Hematopoietic multipotent progenitor cell treated with erythropoietin and hydrocortisone succinate and interleukin-3 and kit ligand, for 15 days (in vitro differentiated cells): ENCODE measurements at places on chromosomes 2 and 18.

- DNase-seq: no peak
Observed at GRCh38 chr18:5995626-5996025, 100.3 kb upstream of the TMEM200C start.

DNA sequence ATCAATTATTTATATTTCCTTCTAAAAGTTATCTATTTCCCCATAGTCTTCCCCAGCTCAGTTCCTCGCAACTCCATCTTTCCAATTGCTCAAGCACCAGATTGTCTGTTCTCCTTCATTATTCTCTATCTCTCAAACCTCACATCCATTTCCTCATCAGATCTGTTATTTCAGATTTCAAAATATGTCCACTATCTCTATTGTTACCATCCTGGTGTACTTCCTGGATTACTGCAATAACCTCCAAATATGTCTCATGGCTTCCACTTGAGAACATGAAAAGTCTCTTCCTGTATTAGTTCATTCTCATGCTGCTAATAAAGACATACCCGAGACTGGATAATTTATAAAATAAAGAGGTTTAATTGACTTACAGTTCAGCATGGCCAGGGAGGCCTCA lies 641.7 kb upstream of the ZEB2 start:
- DNase-seq: no peak

DNA sequence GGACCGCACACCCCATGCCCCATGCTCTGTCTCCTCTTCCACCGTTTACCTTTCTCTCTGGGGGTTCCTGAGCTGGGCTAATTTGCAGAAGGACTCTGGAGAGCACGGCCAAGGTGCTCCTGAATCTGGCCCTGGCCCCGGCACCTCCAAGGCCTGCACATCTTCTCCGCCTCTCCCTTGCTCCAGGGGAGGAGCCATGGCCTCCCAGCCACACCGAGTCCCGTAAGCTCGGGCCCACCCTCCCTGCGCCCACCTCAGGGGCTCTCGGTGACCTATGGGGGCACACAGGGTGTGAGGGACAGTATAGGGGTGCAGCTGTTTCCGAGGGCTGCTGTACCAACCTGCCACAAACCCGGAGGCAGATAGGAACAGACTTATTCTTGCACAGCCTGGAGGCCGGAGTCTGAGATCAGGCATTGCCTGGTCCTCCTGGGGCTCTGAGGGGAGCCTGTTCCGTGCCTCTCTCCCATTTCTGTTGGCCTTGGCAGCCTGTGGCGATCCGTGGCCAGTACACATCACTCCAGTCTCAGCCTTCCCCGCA lies 127.3 kb upstream of the GPC1 start:
- no peak for DNase-seq

- DNase-seq: no peak
Observed at GRCh38 chr2:235300368-235301201, 193.3 kb upstream of the AGAP1 start.

- DNase-seq: no peak
Observed at GRCh38 chr2:78896536-78896935, 129.0 kb upstream of the REG3G start.

DNA sequence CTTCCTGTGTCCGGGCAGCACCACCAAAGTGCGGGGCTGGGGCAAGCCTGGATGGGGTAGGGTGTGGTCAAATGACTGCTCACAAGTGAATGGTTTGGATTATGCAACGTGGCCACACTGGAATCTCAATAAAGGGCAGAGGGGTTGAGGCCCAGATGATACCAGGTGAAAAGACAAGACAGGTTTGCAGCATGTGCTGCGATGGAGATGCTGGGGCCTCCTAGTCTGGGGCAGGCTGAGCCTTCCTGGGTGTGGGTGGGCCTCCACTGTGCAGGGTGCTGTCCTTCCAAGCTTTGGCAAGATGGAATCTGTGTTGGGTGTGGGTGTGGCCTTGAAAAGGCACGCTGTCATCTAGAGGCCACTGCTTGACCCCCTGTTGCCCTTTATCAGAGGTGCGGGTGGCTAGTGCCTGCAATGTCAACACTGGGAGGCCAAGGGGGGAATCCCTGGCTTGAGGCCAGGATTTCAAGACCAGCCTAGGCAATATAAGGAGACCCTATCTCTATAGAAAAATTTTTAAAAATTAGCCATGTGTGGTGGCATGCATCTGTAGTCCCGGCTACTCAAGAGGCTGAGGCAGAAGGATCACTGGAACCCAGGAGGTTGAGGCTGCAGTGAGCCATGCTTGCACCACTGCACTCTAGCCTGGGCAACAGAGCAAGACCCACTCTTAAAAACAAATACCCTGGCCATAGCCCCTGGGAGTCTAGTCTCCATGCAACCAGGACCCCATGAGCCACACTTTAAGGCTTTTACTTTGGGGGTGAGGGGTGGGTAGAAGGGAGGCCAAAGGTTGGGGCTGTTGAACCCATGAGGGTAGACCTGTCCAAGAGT lies 13.8 kb downstream of the RRM2 start:
- no peak for DNase-seq

DNA sequence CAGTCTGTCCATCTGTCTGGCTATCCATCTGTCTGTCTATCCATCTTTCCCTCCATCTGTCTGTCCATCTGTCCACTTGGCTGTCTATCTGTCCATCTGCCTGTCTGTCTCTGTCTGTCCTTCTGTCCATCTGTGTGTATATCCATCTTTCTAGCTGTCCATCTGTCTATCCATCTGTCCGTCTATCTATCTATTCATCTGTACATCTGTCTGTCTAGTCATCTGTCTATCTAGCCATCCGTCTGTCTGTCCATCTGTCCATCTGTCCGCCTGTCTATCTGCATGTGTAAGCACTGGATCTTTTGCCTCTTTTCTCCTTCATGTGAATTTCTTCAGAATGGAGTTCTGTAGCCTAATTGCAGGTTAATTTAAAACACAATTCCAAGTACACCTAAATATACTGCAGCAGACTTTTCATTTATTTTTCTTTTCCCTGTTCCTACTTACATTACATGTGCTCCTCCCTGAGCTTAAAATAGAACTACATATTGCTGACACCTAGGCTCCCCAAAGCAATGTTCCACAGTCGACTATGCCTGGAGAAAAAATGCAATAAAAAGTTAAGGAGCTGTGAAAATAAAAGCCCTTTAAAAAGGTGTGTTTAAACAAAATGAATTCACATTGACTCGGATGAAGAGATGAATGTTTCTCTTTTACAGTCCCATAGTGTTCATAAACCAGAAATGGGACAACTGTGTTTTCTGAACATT lies 37.4 kb upstream of the TXNDC2 start:
- DNase-seq: no peak

DNA sequence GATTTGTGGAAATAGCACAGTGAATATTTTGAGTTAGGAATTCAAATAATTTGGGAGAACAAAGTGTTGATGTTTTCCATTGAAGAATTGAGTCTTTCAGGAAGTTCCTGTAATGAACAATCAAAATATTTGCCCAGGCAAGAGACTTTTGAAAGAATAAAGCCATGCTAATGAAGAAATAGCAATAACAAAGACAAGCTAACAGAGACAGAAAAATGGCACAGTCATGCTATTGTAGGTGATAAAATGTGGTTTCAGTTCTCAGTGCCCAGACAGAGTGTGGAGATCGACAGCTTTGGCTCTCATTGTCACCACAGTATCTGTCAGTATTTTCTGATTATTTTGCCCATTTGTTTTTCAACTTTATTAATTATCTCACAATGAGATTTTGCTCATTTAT lies 490.8 kb upstream of the PIK3C3 start:
- no peak for DNase-seq

GRCh38 chr2:33516456-33516995 lies 40.1 kb downstream of the RASGRP3 start:
- no peak for DNase-seq

DNA sequence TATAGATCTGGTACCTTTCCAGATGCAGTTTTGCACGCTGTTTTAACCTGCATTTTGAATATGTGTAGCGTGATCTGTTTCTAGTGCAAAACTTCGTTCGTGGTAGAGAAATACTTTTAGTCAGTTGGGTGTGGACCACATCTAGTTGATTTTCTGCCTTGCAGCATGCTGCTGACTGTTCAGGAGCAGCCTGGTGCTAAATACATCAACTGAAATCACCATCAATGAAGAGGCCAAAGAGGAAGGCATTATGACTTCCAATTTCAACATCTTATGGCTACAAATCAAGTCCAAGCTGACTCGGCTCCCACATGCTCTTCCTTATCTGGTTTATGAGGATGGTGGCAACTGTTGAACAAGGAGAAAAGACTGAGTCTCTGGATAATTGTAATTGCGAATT lies 298.5 kb downstream of the ZNF521 start:
- DNase-seq: no peak

GRCh38 chr2:11687736-11688135 lies 17.7 kb upstream of the NTSR2 start:
- DNase-seq: no peak

GRCh38 chr2:32485399-32485798 lies 128.6 kb downstream of the BIRC6 start:
- DNase-seq: no peak

- no peak for DNase-seq
Observed at GRCh38 chr18:29002747-29003146, 825.8 kb upstream of the CDH2 start.
